ENCODE measurements at places on chromosomes 3 and 15. TPM values are rescaled to one million over a fixed set of nuclear protein-coding genes. Genes with fewer than 3 reads are reported as not detected.

TGM4 gene
- not detected for total RNA-seq

RAB6B gene
- total RNA-seq, result 0.21 TPM

SI gene
- total RNA-seq, result not detected

CDCP1 gene
- total RNA-seq, result 0.36 TPM

DNA sequence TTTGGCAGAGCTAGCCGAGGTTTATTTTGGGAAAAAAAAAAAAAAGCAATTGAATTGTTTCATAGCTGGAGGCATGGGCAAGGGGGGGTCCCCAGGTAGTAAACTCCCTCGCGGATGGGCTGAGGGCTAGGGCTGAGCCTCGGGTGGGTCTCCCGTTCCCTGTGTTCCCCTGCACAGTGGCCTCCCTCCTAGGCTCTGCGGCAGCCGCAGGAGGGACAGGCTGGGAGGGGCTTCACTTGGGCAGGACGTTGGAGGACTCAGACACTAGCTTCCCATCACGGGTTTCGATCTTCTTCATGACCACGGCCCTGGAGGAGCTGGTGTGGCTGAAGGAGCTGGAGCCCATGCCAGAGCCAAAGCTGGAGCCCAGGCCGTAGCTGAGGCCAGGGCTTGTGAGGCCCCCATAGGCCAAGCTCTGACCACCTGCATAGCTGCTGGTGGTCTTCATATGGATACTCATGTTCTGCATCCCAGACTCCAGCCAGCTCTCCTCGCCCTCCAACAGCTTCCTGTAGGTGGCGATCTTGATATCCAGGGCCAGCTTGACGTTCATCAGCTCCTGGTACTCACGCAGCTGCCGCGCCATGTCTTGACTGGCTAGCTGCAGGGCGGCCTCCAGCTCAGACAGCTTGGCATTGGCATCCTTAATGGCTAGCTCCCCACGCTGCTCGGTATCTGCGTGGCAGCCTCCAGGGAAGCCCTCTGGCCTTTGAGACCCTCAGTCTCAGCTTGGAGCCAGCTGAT lies 64.0 kb upstream of the CDAN1 start:
- no peak for DNase-seq

- no peak for DNase-seq
These were observed 14.0 kb upstream of the SSUH2 start for GRCh38 chr3:8658306-8659212.

Measured in natural killer cell treated with Interleukin-12 subunit alpha and Interleukin-12 subunit beta and Interleukin-15 and Interleukin-18, amount 100 ng/mL, for 72 hours (primary cell).